ENCODE measurements at places on chromosomes 11 and 22.

GRCh38 chr11:57318178-57318577 lies 6.6 kb downstream of the TNKS1BP1 start:
- no peak for DNase-seq

DNA sequence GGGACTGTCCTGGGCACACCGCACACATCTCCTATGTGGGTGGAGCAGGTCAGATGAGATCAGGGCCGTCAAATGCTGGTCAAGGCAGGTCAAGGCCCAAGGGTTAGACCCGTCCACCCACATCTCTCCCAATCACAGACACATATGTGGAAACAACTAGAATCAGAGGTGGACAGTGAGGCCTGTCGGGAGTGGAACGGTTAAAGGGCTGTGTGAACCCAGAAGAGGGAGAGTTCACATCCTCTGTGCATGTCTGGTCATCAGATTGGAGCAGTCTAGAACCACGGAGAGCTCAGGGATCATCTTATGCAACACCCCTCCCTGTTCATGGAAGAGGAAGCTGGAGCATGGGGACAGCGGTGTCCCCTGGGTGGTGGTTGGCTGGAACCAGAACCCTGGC lies 5.9 kb downstream of the ARL2 start:
- no peak for DNase-seq

DNA sequence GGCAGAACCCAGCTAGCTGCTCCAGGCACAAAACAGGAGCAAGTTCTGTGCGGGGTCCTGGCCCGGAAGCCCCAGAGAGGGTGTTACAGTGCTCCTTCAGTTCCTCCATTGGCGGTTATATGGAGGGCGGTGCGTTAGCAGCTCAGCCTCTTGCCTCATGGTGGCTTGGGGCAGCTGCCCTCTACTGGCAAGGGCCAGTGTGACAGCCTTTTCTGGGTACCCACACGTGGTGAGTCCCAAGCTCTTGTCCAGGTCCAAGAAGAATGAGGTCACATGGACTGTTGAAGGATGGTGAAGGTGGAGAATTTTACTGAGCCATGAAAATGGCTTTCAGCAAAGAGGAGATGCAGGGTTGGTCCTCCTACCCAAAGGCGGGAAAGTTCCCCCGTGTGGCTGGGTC lies 100.5 kb downstream of the WT1 start:
- no peak for DNase-seq

DNA sequence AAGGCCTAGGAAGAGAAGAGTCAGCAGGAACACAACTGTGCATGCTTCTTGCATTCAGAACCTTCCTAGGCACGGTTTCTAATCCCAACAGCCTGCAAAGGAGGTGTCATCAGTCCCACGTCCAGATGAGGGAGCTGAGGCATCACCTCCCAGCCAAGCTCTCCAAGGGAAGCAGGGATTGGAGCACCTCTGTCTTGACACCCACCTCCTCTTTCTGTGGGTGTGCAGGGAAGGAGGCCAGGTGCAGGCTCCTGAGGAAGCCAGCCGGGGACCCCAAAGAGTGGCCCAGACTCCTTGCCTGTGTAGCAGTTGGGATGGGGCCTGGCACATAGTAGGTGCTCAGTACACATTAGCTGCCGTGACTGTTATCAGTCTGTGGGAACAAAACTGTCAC lies 2.0 kb downstream of the PNPLA5 start:
- no peak for DNase-seq

- DNase-seq = no peak
Observed at GRCh38 chr11:10298342-10298741, 4.3 kb upstream of the SBF2 start.
